ENCODE measurements at places on chromosomes 7 and 10.

DNA sequence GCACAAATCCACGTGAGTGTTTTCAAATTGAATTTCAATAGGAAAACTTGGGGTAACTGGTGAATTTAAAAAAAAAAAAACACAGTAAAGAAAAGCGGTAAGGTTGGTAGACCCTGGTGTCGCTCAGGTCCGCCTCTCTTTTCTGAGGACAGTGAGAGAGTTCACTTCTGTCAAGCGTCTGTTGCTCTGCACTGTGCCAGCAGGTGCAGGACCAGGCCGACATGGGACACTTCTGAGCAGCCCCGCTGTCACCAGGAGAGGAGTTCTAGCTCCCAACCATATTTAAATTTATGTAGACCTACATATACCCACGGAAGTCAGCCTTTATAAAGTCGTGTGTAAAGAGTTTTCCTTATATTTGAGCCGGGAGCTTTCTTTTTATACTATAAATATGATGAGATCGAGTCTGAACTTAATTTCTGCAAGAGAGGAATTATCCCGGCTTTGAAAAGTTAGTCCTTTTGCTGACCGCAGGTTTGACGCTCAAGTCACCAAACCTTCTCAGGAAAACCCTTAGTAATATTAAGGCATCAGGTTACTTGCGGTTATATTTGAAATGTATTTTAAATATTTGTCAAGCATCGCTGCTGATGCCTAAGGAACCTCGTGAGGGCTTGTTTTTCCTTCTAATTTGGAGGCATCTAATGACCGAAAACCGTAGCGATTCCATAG, 531 bp downstream of the IKZF1 start:
- no peak for DNase-seq

- DNase-seq, result no peak
Measured at GRCh38 chr10:44192435-44192834, 192.5 kb downstream of the CXCL12 start.

DNA sequence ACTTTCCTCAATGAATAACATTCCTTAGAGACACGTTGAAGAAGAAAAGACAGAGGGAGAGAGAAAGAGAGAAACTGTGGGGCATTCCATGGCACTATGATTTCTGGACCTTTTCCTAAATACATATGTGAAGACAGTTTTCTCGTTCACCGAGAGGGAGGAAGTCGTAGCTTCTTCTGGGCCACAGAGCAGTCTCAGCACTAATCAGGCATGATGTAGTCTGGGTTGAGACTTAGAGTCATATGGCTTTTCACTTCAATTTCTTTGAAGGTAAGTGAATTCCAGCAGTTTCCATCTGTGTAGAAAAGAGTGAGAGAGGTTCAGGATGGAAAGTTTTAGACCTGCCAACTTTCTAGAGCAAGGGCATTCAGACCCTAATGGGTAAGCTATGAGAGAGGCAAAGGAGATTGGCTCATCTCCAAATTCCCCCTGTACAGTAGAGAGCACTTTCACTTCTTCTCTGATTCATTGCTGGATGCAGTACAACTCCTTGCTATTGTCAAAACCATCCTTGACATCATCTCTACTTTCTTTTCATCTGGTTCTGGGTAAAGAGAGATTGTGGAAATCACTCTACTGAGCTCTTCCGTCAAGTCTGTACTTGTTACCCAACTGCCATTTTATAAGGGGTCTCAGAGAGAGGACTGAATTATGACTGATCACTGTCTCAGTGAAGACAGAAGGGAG, 31.5 kb upstream of the OR9A4 start:
- no peak for DNase-seq

GRCh38 chr10:11823122-11823988, at the start of gene PROSER2:
Gene PROSER2 (plus strand): TSS chr10:11823356. CDS start chr10:11852078, 28,722 bp downstream.
- DNase-seq, result peak; percentile 35

DNA sequence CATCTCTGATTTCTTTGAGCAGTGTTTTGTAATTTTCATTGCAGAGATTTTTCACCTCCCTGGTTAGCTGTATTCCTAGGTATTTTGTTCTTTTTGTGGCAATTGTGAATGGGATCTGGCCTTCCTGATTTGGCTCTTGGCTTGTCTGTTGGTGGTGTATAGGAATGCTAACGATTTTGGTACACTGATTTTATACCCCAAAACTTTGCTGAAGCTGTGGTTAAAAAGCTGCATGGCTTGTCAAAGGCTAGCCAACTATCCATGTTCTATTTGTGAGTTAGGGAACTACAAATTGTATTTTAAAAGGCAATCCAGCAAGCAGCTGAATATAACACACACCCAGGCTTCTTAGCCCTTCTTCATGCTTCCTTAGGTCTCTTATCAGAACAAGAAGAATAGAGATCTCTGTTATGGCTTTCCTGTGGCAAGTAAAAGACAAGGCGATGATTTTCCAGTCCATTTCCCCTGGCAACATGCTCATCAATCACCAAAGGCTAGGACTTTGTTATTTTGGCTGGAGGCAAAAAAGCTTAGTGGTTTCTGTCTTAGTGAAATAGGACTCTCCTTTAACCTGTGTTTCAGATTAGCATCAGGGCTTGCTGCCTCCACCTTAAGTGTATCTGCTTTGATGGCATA, 77.5 kb downstream of the CDK6 start:
- DNase-seq, result no peak

GRCh38 chr10:98307916-98308541, 40.0 kb upstream of the LOXL4 start:
- no peak for DNase-seq

- peak; percentile 73 for DNase-seq
Measured at GRCh38 chr7:27112955-27113949, 10.8 kb upstream of the HOXA2 start.

DNA sequence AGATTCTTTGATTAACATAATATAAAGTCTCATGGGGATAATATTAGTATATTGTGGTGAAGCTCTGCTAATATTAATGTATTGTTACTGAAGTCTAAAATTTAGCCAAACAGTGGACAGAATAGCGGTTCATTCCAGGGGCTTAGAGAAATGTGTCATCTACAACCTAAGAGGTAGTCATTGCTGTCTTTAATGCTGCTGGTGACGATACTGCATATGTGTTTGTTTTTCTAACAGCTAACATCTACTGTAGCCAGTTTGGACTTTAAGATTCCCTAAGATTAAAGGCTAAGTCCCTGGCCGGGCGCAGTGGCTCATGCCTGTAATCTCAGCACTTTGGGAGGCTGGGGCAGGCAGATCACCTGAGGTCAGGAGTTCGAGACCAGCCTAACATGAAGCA, 102.0 kb upstream of the SAMD8 start:
- no peak for DNase-seq

DNA sequence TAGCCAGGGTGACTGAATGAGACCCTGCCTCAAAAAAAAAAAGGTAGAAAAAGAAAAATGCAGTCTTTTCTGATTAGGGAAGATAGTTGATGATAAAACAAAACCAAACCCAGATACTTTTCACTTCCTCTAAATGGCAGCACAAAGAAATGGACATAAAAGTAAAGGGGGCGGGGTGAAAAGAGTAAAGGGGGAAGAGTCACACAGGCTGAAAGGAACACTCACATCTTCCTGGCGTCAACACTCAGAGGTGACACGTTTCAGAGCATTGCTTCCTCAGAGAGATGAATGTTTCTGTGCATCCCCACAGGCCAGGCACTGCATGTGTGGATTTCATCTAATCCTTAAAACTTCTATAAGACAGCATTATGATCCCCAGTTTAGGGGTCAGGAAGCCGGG, 81.2 kb downstream of the HIPK2 start:
- no peak for DNase-seq

- no peak for DNase-seq
Measured at GRCh38 chr7:128100949-128101713, 69.9 kb upstream of the LRRC4 start.

GRCh38 chr10:133179651-133180050, 19.6 kb downstream of the KNDC1 start:
- no peak for DNase-seq

DNA sequence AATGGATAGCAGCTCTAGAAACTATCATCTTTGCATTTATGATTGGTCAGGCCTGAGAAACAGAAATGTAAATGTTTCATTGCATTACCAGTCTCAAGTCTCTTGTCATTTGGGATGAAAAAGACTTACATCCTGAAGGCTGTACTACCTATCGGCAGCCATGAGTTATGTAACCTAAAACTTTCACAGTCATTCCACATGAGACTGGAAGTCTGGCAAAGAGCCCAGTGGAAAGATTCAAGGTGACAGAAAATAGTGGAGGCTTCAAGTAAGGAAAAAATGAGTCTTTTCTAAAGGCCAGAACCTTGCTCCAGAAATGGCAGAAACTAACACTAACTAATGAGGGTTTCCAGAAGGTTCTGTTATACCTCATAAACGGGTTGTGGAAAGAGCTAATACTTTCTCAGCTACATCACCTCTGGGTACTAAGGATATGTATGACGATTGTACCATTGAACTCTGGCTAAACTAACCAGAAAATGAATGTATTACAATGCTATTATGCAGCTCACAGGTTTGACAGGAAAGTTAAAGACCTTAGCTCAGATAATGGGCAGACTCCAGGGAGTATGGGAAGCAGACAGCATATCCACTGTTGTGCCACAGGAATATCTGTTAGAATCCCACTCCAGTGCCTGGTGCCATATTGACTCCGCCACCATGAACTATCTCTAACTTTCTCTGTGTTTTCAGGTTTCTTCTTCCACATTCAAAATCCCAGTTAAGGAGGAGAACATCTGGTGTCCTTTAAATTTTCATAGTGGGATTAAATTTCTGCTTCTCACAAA, 41.7 kb upstream of the DYNC1I1 start:
- no peak for DNase-seq

DNA sequence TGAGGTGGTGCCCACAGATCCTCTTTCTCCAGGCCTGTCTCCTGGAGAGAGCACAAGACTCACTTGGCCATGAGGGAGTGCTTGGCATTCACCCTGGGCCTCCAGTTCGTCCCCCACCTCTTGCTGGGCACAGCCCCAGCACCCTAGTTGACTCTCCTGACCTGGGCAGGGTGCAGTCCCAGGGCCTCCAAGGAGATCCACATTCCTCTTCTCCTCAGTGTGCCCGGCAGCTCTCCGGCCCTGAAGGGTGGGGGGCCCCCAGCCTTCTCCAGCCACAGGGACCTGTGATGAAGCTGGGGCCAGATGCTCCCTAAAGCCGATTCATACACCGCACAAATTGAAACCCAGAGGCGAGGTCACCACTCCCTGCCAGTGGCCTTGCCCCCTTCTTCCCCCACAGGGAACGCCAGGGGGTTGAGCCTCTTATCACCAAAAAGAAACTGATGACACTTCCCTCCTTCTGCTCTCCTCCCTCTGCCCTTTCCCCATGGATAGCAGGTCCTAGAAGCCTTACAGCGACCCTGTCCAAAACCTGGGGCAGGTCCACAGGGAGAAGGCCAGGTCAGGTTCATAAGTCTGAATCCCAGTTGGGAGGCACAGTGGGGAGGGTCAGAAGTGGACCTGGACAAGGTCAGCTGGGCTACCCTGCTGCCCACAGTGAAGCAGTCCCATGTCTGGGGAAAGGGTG, 3.1 kb downstream of the EN2 start:
- DNase-seq, result no peak

GRCh38 chr10:114723991-114724715, 66.1 kb upstream of the ABLIM1 start:
- no peak for DNase-seq

DNA sequence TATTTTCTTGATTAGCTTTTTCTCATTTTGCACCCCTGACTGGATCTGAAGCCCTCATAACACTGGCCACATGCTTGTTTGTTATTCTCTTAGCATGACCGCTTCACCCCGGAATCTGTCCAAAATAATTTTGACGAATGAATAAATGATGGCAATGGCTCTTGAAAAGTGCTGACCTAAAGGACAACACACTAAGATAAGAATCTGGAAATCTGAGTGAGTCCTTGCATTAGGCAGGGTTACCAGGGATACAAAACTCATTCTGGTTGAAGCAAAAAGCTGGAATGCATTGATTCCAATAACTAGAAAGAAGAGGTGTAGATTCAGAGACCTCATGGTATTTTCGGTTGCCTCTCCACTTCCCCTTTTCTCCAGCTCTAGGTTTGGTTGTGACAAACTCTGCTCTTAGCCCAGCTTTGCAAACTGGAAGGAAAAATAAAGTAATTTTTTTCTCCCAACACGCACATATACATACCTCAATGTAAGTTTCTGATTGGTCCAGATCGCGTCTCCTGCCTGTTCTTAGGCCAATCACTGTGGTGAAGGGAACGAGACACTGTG, 157.4 kb downstream of the SKIDA1 start:
- no peak for DNase-seq

GRCh38 chr10:110069502-110069982, 61.8 kb downstream of the ADD3 start:
- DNase-seq, result no peak

- DNase-seq, result no peak
Measured at GRCh38 chr10:87799860-87800259, 18.2 kb downstream of the ATAD1 start.

DNA sequence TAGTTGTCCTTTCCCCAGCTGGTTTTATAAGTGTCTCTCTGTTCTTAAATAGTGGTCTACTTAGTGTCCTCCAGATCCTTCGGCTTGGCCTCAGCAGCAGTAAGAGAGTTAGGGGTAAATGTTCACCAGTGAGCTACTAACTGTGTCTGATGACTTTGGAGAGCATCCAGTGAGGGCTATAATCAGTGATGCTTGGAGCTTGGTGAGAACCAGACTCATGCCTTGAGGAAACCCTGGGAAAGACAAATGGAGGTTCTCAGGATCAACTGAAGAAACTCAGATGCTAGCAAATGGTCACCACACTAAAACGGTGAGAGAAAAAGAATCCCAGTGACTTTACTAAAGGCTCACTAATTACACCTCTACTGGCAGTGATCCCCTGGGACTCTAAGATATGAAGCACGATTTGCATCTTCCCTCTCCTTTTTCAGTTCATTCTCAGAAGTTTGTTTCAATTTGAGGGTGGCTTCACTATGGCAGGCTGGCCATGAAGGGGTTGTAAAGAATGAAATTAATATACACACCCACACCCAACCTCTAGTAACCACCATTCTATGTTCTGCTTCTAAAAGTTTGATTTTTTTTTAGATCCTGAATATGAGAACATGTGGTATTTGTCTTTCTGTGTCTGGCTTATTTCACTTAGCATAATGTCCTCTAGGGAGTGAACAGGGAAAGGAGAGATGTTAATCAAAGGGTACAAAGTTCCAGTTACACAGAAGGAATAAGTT, 177.9 kb downstream of the PDE1C start:
- no peak for DNase-seq

- peak; percentile 85 for DNase-seq
Measured at GRCh38 chr7:73623798-73624668, at the start of gene MLXIPL. Gene MLXIPL (minus strand): TSS chr7:73624522. CDS start chr7:73624492, 30 bp downstream.

DNA sequence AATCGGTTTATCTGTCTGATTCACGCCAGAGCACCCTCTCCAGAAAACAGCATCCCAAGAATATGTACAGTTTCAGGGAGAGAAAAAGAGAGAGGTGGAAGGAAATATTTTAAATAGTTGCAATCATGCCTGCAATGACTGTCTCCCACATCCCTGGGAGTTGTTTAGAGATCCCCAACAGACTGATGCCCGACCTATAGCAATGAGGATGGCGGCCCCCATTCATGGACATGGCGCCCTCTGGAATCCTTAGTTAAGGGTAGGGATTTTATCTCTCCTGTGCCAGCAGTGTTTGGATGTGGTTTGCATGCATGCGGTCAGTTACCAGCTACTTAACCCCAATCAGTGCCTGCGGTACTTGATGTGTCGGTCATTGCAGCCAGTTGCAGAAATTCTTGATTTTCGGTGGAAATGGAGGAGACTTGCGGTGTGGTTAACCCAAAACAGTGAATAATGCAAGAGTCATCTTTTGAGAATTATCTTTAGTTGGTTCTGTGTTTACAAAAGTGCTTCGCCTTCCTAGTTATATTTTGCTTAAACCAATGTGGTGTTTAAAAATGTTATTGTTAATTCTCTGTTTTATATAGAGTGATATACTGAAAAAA, 186.0 kb upstream of the TCF7L2 start:
- no peak for DNase-seq

- no peak for DNase-seq
Measured at GRCh38 chr7:158017111-158018097, 570.2 kb downstream of the PTPRN2 start.

GRCh38 chr10:68831961-68832455, 4.7 kb downstream of the STOX1 start:
- no peak for DNase-seq
